ENCODE measurements at places on chromosomes 4 and X.

DNA sequence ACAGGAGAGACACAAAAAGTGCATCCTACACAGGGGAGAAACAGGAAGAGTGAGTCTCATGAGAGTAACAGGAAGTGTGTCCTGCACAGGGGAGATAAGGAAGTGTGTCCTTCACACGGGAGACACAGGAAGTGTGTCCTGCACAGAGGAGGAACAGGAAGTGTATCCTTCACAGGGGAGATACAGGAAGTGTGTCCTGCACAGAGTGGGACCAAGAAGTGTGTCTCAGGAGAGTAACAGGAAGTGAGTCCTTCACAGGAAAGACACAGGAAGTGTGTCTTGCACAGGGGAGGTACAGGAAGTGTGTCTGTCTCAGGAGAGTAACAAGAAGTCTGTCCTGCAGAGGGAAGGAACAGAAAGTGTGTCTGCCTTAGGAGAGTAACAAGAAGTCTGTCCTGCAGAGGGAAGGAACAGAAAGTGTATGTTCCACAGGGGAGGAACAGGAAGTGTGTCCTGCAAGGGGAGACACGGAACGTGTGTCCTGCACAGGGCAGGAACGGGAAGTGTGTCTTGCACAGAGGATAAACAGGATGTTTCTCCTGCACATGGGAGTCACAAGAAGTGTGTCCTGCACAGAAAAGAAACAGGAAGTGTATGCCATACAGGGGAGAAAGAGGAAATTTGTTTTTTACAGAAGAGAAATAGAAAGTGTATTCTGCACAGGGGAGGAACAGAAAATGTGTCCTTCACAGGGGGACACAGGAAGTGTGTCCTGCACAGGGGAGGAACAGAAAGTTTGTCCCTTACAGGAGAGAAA lies 102.0 kb downstream of the ARSF start:
- no peak for DNase-seq

GRCh38 chr4:182185491-182185890 lies 57.7 kb upstream of the TENM3 start:
- no peak for DNase-seq

GRCh38 chr4:111475666-111476065 lies 669.6 kb upstream of the FAM241A start:
- no peak for DNase-seq

DNA sequence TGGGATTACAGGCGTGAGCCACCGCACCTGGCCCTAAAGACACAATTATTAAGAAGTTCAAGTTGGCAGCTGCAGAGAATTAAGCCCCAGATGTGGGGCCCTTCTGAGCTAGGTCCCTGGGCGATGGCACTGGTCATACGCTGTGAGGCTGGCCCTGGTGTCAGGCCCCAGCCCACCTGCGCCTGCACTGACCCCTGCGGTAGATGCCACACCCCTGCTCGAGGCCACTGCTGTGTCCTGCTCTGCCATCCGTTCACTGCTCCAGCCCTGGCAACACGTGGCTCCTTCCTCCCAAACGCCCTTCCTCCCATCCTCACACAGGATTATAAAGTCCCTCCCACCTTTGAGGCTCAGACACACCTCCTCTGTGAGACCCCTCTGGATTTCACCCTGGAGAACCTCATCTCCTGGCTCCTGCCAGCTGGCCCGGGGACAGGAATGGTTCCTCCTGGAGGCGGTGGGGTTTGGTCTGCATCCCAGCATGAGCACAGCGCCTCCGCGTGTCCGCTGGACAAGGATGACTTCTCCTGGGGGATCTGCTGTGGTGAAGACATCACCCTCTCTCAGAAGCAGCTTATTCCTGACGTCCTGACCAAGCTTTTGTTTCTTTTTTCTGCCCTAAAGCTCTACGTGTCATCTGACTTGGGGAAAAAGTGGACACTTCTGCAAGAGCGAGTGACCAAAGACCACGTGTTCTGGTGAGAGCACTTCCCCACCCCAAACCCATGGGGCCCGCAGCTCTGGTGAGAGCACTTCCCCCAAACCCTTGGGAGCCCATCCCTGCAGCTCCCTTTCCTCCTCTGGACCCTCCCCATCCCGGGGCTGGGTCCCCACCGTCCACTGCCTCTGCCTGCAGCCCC lies 219.0 kb upstream of the PSAPL1 start:
- DNase-seq = no peak

GRCh38 chrX:105645667-105646357 lies 176.5 kb upstream of the NRK start:
- no peak for DNase-seq

DNA sequence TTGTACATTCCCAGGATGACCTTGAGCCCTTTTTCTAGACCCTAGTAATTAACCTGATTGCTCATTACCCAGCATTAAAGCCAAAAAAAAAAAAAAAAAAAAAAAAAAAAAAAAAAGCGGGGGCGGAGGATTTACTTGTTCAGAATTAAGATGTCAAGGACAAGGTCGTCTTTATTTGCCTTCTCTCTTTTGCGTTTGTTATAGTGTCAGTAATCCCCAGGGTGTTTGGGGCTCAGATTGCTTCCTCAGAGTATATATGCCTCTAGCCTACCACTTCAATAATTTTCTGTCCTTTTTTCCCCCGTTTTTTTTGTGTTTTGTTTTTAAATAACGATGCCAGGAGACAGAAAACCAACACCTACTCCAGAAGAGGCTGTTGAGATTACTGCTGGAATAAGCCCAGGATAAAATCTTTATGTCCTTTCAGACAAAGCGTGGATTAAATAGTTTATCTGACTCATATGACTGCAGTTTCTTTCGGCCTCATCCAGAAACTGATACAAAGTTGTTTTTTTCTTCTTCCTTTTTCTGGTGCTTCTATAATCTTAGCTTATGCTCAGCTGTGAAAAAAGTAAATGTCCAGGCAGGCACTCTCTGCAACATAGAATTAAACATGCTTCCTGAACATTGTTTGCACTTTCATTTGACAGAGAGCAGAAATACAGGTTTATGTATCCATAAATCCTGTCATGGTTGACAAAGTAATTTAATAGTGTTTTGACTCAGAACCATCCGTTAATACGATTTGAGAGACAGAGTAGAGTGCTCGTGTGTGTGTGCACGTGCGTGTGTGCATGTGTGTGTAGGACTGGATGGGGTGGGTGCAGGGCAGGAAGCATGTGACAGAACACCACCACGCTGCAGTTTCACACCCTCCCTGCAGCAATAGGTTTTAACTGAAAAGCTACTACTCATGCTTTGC lies 138.6 kb downstream of the AFF1 start:
- no peak for DNase-seq

- DNase-seq = no peak
These were observed 359.2 kb downstream of the FBXW7 start for GRCh38 chr4:152176627-152177214.

GRCh38 chr4:108674356-108674977 lies 24.1 kb downstream of the OSTC start:
- no peak for DNase-seq

GRCh38 chr4:181525634-181526033 lies 717.6 kb upstream of the TENM3 start:
- no peak for DNase-seq

DNA sequence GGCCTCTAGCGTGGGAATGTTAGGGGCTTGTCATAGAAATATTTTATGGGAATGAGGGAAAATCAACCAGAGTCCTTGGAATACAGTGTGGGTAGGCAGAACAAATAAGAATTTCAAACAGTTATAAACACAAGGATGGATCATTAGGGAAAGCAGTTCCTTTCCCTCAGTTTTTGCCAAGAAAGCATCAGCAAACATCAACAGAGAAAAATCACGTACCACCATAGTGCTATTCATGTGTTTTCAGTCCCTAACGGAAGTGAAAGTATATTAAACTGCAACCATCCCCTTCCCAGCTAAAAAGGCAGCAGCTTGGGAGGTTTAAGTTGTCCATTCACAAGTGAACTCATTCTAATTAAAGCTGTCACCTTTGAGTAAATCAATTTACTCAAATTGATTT lies 334.4 kb upstream of the PCDH18 start:
- DNase-seq = no peak

DNA sequence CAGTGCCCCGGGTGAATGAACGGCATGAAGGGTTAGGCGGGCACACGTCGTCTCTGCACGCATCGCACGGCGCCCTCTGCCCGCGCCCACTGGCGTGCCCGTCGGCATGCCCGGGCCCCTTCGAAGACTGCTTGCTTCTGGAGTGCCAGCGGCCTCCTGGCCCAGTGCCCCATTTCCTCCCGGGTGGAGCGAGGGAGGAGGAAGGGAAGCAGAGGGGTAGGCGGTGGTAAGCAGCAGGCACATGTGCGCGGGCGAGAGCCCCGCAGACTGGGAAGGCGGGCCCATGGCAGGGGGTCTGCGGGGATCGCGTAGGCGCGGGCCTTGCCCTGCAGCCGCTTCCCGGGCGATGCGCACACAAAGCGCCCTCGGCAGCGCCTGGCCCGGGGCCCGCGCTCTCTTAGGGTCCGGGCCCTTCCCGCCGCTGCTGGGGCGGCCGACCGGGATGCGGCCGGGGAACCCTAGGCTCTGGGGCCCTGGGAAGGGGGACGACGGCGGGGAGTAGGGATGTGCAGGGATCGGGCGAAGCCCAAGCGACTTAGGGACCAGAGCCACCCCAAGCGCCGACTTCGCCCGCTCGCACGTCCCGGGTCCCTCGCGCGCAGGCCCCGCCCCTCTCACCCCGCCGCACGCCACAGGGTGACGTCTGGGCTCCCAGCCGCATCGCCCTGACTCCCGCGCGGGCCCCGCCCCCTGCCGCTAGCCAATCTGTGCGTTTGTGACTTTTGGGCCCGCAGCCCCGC lies 866 bp upstream of the EMD start:
- DNase-seq = no peak

GRCh38 chr4:164383358-164384220 lies 370.3 kb upstream of the SMIM31 start:
- no peak for DNase-seq

DNA sequence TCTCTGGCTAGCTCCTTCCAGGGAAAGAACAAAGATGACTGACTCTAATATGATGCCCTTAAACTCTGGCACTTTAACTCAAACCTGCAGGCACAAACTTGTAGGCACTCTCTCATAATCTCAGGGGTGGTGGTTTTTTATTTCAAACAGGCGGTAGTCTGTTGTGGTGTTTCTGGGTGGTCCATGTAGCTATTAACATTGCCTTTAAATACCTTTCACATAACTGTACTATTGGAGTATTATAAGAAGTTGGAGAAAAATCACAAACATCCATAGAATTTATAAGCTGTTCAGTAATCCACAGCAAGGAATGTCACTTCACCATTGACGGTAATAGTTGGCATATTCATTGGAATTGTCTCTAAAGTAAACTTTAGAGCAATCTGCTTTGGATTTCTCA lies 204.2 kb upstream of the PDE5A start:
- no peak for DNase-seq

GRCh38 chr4:138797646-138798045 lies 217.9 kb upstream of the NOCT start:
- DNase-seq = no peak

DNA sequence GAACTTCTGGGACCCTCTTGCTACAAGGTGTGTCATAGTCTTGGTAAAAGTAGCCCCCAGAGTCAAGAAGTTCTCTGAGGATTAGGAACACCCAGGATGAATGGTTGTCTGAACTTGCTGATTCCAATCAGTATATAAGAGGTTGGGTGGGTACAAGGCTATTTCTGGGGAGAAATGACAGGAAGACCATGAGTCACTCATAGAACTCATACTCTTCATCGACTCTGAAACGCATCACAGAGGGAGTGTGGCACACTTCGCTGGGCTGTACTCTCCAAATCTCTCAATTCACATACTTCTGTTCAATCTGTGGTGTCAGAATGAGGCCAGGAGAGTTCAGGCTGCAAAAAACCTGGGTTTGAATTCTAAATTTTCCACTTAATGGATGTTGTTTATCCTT lies 193.2 kb upstream of the LEF1 start:
- no peak for DNase-seq

GRCh38 chr4:188879598-188879997 lies 740.4 kb downstream of the TRIML1 start:
- no peak for DNase-seq

DNA sequence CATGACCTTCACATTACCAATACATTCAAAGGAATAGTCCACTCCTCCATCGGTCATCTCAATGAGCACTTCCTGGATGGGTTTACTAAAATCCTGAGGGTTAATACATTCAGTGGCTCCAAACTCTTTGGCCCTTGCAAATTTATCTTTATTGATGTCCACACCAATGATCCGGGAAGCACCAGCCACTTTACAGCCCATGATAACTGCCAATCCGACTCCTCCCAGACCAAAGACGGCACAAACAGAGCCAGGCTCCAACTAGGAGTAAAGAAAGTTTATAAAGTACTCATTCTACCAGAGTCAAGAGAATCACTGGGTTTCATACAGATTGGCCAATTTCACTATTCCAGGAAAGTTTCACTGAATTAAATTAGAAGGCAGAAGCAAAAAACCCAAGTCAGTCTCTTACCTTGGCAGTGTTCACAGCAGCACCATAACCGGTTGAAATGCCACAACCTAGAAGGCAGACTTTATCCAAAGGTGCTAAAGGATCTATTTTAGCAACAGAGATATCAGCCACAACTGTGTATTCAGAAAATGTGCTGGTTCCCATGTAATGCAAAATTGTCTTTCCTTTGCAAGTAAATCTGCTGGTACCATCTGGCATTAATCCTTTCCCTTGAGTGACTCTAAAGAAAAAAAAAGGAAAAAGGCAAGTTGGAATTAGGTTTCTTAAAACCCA lies 12.2 kb downstream of the ADH5 start:
- DNase-seq = no peak

Data from stimulated activated CD4-positive, alpha-beta T cell treated with anti-CD3 and anti-CD28 coated beads, TNF-alpha, amount 100 ng/mL, for 4 hours (primary cell).